ENCODE measurements at places on chromosomes 1 and 21. TPM values are rescaled to one million over a fixed set of nuclear protein-coding genes. Genes with fewer than 3 reads are reported as not detected.

DNA sequence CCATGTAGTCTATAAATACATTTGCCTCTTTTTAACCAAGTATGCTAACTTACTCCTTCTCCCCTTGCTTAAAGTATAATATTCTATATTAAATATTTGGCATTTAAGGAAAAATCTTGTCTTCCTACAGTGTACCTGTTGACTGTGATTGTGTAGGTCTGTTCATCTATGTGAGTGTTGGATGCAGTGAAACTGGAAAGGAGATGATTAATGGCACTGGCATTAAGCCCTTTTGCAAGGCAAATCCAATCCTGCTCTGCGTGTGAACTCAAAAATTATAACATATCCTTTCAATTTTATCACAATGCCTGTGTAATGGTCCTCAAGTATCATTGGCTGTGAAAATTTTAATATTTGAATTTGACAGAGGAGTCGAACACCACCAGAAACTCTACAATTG, 565.0 kb downstream of the KCNT2 start:
- no peak for DNase-seq

GRCh38 chr1:226476648-226477319, 68.9 kb upstream of the PARP1 start:
- peak; percentile 32 for DNase-seq

DNA sequence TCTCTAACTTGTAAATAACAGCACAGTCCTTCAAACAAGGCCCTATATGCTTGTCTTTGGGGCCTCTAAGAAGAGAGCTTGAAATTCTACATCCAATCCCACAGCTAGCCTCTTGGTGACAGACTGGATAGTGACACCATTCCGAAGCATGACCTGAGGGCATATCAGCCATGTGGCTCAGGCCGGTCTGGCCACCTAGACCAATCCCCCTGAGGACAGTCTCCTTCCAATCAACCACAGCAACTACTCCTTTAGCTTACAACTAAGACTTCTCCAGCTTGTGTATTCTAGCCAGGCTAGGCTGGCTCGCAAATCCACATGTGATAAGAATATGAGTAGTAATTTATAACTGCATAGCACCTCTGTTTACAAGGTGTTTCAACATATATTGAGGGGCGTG, 14.0 kb downstream of the BCAR3 start:
- peak; percentile 45 for DNase-seq

- DNase-seq: no peak
These were observed 279.2 kb downstream of the RPS6KC1 start for GRCh38 chr1:213330281-213330680.

DNA sequence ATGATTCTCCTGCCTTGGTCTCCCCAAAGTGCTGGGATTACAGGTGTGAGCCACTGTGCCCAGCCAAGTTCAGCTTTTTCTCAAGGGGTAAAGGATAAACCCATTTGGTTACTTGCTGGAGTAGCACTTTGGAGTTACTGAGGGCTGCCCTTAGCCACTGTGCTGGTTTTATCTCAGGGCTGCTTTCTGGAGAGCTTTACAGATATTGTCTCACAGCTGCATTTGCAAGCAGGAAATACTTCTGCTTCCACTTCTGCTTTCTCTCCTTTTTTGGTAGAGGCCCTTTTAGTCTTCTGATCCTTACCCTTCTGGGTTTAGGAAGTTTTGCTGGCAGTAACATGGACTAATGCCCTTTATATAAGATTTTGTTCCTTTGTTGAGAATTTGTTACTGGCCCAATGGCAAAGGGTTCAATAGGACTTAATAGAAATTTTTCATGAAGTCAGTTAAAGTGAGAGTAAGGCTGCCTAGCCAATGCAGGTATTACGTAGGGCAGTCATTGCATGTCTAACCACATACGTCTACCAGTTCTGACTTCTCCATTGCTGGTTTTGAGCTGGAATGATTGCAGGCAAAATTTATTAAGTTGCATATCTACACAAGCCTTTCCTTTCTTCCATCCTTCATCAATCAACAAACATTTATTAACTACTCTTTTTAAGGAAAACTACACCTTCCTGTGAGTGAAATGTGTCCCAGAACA, 24.4 kb downstream of the CAP1 start:
- DNase-seq: no peak

- no peak for DNase-seq
These were observed 5.0 kb downstream of the CSRP1 start for GRCh38 chr1:201501812-201502510.

DNA sequence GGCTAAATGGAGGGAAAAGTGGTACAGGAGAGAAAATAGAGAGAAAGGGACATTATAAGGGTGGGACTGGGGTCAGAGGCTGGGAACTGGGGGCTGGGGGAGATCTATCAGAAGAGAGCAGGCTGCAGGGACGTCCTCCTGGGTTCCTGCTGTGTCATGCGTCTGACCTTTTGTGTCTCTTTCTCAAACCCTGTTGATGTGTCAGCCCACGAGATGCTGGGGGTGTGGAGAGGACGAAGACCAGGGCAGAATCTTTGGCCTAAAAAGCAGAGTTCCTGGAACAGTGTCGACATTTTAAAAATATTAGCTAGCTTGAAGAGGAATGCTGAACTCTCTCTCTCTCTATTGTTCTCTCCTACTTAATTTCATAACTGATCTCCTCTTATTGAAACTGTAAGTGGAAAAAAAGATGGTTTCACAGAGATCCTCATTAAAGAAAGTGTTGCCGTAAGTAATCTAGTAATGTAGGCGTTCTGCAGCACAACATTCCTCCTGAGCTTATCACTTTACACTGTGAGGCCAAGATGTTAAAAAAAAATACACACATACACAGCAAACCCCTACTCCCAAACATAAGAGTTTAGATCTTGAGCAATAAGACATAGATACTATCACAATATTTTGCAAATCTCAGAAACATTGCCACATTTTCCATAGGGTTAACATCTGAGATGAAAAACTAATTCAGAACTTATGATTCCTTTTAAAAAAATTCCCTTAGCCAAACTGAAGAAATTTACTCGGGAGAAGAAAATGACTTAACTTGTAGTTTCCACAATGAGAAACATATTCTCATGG, 52.6 kb downstream of the RUNX1 start:
- no peak for DNase-seq

GRCh38 chr1:84078108-84078841, 65.8 kb upstream of the PRKACB start:
- peak; percentile 60 for DNase-seq

DNA sequence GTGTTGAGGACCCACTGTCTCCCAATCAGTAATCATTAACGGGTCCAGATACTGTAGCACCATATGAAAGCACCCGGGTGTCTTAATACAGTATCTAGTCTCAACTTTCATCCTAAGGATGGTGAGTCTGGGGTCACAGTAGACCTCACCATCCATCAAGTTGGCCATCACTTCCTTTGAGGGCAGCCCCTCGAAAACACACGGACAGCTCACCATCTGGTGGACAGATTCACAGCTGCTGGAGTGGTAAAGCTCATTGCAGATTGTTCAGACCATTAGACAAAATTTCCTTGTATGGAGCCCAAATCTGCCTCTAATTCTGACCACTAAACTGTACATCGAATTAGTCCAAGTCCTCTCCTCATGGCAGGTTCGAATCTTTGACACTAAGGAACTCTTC, 123.1 kb downstream of the PGBD5 start:
- DNase-seq: no peak

- DNase-seq: peak; percentile 30
These were observed 80.3 kb downstream of the KCNT2 start for GRCh38 chr1:196527919-196528318.

DNA sequence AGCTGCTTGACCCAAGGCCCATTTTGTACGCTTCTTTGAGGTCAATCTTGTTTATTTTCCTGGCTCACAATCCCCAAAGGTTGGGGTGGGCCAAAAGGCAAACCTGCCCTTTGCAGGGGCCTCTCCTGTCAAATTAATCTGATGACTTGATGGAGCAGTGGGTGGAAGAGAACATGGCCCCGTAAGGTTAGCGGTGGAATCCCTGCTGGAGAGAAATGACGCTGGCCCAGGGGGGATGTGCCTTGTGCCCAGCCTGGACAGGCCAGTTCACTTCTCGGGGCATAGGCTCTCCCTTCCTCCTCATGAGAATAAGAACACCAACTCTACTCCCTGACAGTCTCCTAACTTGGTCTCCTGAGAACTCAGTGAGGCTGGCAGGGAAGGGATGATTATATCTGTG, 40.5 kb downstream of the C1orf198 start:
- no peak for DNase-seq

AMPD1 gene
- total RNA-seq: not detected

BRDT gene
- total RNA-seq: not detected

PKNOX1 gene
- 38.2 TPM for total RNA-seq

TP73 gene
- 0.91 TPM for total RNA-seq

SPRR2A gene
- not detected for total RNA-seq

BSND gene
- total RNA-seq: not detected

Data from M059J (cell line).